ENCODE measurements at places on chromosomes 6 and 20.
A peak's percentile ranks its signal among the peaks of the same experiment; 100 is the strongest.

DNA sequence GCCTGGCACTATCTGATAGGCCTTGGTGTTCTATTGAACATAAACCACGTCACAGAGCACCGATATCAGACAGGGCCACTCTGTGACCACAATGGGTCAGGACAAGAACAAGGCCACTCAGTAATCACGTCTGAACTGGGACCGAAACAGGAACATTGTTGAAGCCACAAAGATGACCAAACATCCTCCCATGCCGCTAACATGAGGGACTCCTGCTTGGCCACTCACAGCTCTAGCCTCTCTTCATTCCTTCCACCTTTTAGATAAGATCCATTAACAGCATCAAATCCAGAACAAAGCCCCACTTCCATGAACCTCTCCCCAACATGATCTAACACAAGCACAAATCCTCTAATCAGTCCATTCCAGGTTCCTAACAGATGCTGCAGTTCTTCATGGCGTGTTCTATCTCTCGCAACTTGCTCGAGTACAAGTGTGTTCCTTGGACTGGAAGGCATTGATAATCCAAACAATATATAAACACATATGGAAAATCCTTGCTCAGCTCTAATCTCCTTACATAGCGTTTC, 7.4 kb downstream of the SIRT5 start:
- DNase-seq, result no peak

GRCh38 chr6:31574106-31575061, 981 bp upstream of the TNF start:
- DNase-seq, result peak; percentile 65

- DNase-seq, result no peak
Observed at GRCh38 chr6:88574031-88574430, 389.4 kb downstream of the RNGTT start.

GRCh38 chr6:141131616-141132015, 1001.1 kb upstream of the GJE1 start:
- DNase-seq, result no peak

- DNase-seq, result no peak
Observed at GRCh38 chr6:129495652-129496051, 214.3 kb downstream of the ARHGAP18 start.

Measured in activated CD4-positive, alpha-beta T cell treated with anti-CD3 and anti-CD28 coated beads, Interleukin-10, Interleukin-2, amounts not matched to agents 100 ng/mL and 50 ng/mL, durations not matched to agents 16 hours and 8 hours (primary cell).